Activated naive CD4-positive, alpha-beta T cell treated with anti-CD3 and anti-CD28 coated beads, Interleukin-2, amount 50 U/mL, for 16 hours (primary cell): ENCODE measurements at places on chromosomes 12 and 14.

DNA sequence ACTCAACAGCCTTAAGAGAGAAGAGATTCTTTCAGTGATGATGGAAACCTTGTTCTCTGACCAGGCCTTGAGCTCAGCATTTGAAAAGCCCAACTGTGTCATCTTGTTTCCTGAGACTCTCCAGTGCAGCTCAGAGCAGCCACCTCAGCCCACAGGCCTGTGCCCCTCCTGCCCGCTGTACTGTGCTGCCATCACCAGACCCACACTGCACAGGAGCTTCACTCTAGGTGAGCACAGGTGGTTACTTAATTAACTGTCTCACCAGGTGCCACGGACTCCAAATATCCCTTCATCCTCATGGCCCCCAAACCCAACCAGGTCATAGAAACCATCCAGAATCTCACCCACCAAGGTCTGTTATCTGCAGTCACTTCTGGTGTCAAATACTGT lies 51.3 kb downstream of the JAG2 start:
- DNase-seq = no peak

GRCh38 chr12:42140901-42141300 lies 3.8 kb downstream of the GXYLT1 start:
- no peak for DNase-seq

GRCh38 chr14:29039171-29039570 lies 272.6 kb downstream of the FOXG1 start:
- DNase-seq = no peak

GRCh38 chr12:111102102-111102739 lies 181.8 kb upstream of the MYL2 start:
- DNase-seq = no peak

GRCh38 chr12:84874125-84874824 lies 38.3 kb downstream of the SLC6A15 start:
- no peak for DNase-seq

DNA sequence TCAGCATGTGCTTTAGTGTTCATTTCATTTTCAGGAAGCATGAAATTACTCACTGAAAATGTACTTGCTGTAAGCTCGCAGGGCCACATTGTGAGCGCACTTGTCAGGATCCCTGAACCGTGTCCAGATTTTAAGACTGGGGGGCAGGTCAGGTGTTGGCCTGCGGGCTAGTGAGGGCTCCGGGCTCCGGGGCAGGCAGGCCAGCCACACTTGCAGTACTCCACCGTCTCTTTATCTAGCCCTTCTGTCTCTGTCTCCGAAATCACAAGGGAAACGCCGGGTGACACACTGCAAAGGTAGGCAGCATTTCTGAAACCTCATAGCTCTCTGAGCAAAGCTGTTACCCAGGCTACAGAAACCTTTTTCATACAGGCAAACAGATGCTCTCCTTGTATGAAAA lies 98.7 kb downstream of the EML1 start:
- DNase-seq = no peak

- DNase-seq = no peak
These were observed 158.9 kb upstream of the PLEKHG7 start for GRCh38 chr12:92543840-92544239.

- DNase-seq = no peak
These were observed 90.2 kb upstream of the TMTC2 start for GRCh38 chr12:82596483-82596882.

- no peak for DNase-seq
These were observed 16.6 kb upstream of the TRAF3 start for GRCh38 chr14:102760496-102761193.

- no peak for DNase-seq
These were observed 59.0 kb upstream of the STXBP6 start for GRCh38 chr14:25108959-25109358.

DNA sequence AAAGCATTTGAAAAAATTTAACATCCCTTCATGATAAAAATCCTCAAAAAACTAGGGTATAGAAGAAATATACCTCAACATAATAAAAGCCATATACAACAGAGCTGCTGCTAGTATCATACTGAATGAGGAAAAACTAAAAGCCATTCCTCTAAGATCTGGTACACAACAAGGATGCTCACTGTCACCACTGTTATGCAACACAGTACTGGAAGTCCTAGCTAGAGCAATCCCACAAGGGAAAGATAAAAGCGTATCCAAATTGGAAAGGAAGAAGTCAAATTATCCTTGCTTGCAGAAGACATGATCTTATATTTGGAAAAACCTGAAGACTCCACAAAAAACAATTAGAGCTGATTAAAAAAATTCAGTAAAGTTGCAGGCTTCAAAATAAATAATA lies 114.9 kb downstream of the HELB start:
- DNase-seq = no peak

GRCh38 chr12:15982921-15983320 lies 71.8 kb downstream of the DERA start:
- DNase-seq = no peak

- DNase-seq = peak; percentile 58
These were observed 652 bp downstream of the BAZ1A start for GRCh38 chr14:34874386-34875030.

DNA sequence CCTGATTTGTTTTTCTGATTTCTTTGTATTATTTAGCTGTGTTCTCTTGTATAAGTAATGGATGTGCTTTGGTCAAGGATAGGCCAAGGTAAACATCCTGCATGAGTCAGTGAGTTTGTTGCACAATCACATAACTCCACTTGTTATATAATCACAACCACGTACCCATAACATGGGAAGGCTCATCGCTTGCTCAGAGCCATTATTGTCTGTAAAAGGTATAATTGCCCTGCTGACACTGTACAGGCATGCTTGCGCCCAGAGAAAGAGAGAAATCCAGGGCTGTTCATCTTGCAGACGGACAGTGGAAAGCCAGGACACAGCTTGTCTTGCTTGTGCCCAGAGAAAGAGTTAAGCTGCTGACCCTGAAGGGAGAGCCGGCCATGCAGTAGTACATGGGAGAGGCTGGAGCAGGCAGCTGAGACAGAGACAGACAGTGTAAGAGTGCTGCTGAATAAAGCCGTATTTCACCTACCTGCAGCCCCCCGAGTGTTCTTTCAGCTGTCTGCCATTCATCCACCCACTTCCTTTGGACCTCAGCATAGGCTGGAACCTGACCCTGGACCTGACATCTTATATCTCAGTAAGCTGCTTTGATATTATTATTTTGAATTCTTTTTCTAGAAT lies 174.7 kb upstream of the DAAM1 start:
- no peak for DNase-seq

DNA sequence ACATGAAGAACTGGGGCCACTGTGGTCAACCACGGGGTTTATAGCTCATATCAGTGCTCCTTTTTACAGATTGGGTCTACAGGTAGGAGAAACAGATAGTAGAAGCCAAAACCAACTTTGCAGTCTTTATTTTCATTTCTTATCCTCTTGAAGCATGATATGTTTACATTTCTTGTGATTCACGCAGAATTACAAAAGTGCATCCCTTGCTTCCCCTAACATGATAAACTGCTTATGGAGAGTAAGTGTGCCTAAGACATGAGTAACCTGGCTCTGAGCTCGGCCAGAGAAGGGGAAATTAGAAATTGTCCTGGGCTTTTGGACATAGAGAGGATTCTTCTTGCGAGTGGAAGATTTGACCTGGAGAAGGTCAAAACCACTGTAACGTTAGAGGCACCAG lies 18.4 kb downstream of the PWP1 start:
- no peak for DNase-seq

DNA sequence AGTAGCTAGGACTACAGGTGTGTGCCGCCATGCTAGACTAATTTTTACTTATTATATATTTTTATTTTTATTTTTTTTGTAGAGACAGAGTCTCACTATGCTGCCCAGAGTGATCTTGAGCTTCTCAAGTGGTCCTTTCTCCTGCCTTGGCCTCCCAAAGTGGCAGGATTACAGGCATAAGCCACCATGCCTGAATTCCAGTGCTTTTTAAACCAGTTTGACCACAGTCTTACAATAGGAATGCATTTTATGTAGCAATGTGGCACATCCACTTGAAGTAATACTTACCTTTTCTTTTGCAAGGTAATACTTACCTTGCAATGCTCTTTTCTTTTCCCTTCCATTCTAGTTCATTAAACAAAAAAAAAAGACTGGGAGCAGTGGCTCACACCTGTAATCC lies 38.0 kb upstream of the CPM start:
- DNase-seq = no peak

GRCh38 chr14:44803239-44803905 lies 158.4 kb downstream of the KLHL28 start:
- no peak for DNase-seq

DNA sequence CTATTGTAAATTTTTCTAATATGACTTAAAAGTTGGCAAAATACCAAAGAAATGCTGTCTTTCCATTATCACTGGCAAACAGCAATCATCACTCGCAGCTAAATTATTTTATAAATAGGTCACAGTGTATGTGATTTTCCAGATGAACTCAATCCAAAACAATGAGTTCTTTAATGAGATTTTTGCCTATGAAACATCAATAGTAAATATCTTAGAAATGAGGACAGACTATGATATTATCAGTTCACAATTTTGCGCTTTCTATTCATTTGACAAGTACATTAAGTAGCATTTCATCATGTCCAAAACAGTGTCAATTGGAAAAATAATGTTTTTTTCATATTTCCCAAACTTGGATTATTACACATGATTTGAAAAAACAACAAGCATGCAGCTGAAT lies 65.7 kb downstream of the PIK3C2G start:
- DNase-seq = no peak

DNA sequence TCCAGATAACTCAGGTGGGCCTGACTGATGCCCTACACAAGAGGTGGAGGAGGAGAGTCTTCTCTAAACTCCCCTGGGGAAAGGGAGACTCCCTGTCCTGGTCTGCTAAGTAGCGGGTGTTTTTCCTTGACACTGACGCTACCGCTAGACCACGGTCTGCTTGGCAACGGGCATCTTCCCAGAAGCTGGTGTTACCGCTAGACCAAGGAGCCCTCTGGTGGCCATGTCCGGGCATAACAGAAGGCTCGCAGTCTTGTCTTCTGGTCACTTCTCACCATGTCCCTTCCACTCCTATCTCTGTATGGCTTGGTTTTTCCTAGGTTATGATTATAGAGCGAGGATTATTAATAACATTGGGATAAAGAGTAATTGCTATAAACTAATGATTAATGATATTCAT lies 965.5 kb downstream of the TMEM121 start:
- peak; percentile 21 for DNase-seq

GRCh38 chr14:32383364-32384009 lies 54.4 kb downstream of the AKAP6 start:
- DNase-seq = no peak
